Activated B cell treated with CpG ODN at 0.5 μM for 24 hours (primary cell): ENCODE measurements at places on chromosomes 1 and 21. TPM values are rescaled to one million over a fixed set of nuclear protein-coding genes. Genes with fewer than 3 reads are reported as not detected.

GRCh38 chr21:42110691-42111469 is 39.8 kb downstream of the UMODL1 start:
- H3K27ac ChIP-seq = no peak overlapping the region
- DNase-seq = no peak
- no peak overlapping the region for H3K4me3 ChIP-seq
- H3K36me3 ChIP-seq = no peaks in the 10 kb centered on the region

GRCh38 chr1:224517171-224517570 is 82.6 kb upstream of the WDR26 start:
- no peaks in the 10 kb centered on the region for H3K27me3 ChIP-seq
- H3K4me3 ChIP-seq = no peak overlapping the region
- H3K27ac ChIP-seq = no peak overlapping the region
- no peaks in the 10 kb centered on the region for H3K36me3 ChIP-seq

DNA sequence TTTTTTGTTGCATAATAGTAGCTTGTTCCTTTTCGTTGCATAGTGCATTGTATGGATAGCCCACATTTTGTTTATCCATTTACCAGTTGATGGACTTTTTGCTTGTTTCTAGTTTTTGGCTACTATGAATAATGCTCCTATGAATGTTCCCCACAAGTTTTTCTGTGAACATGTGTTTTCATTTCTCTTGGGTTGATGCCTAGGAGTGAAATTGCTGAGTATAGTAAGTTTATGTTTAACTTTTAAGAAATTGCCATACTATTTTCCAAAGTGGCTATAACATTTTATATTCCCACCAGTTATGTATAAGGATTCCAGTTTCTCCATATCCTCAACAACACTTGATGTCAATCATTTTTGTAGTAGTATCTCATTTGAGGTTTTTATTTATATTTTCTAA is 84.8 kb upstream of the CACYBP start:
- H3K4me3 ChIP-seq = no peak overlapping the region
- DNase-seq = no peak
- peaks cover 17% of the 10 kb centered on the region for H3K4me1 ChIP-seq
- peaks cover 8% of the 10 kb centered on the region for H3K36me3 ChIP-seq

DNA sequence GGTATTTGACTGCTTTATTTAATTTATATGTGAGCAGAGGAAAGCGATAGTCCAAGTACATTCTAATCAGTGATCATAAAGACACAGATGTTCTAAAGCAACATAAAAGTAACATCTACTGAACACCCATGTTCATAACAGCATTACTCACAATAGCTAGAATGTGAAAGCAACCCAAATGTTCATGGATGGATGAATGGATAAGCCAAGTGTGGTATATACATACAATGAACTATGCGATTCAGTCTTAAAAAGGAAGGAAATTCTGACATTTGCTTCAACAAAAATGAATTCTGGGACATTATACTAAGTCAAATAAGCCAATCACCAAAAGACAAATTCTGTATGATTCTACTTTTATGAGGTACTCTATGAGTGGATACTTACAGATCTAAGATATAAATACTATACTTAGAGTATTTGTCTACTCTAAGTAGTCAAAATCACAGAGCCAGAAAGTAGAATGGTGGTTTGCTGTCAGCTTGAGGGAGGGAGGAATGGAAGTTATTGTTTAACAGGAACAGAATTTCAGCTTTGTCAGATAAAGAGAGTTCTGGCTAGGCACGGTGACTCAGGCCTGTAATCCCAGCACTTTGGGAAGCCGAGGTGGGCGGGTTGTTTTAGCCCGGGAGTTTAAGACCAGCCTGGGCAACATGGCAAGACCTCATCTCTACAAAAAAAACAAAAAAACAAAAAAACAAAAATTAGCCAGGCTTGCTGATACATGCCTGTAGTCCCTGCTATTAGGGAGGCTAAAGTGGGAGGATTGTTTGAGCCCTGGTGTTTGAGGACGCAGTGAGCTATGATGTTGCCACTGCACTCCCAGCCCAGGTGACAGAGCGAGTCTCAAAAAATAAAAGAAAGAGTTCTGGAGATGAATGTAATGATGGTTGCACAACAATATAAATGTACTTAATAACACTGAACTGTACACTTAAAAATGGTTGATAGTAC is 79.7 kb upstream of the ARHGAP29 start:
- H3K4me1 ChIP-seq = no peaks in the 10 kb centered on the region
- no peak overlapping the region for H3K27ac ChIP-seq
- no peaks in the 10 kb centered on the region for H3K36me3 ChIP-seq
- DNase-seq = no peak

- DNase-seq = no peak
- peak overlapping the region; percentile 21 for H3K27ac ChIP-seq
- H3K27me3 ChIP-seq = peaks cover 36% of the 10 kb centered on the region
- H3K4me1 ChIP-seq = peaks cover 41% of the 10 kb centered on the region
- H3K4me3 ChIP-seq = peak overlapping the region; percentile 67
- H3K36me3 ChIP-seq = no peaks in the 10 kb centered on the region
Measured at GRCh38 chr1:12064073-12064969, 1.2 kb downstream of the TNFRSF8 start.

- peaks cover 39% of the 10 kb centered on the region for H3K4me1 ChIP-seq
- no peak for DNase-seq
- no peak overlapping the region for H3K27ac ChIP-seq
- H3K27me3 ChIP-seq = peaks cover 2% of the 10 kb centered on the region
Measured at GRCh38 chr1:205676597-205676996, 3.7 kb downstream of the SLC45A3 start.

DNA sequence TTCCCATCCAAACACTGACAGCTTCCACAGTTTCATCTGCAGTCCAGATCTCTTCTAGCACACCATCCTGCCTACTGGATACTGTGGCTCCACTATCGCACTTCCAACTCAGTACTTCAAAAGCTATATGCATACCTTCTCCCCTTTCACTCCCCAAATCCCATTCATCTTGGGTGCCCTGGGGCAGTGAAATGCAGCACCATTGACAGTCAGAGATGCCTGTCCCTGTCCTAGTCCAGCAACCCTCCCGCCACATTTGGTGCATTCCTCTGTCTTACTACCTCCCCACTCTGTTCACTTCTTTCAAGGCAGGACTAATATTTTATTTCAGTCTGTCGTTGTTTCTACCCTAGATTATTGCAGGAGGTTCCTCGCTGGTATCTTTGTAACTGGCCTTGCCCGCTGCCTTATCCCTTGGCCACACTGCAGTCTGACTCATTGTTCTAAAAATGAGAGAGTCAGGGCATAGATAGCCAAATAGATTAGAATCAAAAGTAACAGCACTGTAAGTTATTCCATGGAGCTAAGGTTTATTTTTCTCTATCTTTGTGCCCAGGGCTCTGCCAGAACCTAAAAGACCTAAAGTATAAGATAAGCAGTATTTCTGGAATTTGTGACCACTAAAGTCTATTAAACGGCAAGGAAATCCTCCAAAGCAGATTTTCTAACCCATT is 96.7 kb downstream of the ESRRG start:
- H3K36me3 ChIP-seq = no peaks in the 10 kb centered on the region
- no peak overlapping the region for H3K27ac ChIP-seq
- DNase-seq = no peak

GRCh38 chr21:40905251-40905650 is 58.3 kb upstream of the DSCAM start:
- no peaks in the 10 kb centered on the region for H3K4me1 ChIP-seq
- no peaks in the 10 kb centered on the region for H3K36me3 ChIP-seq
- no peak overlapping the region for H3K4me3 ChIP-seq
- no peak overlapping the region for H3K27ac ChIP-seq

DNA sequence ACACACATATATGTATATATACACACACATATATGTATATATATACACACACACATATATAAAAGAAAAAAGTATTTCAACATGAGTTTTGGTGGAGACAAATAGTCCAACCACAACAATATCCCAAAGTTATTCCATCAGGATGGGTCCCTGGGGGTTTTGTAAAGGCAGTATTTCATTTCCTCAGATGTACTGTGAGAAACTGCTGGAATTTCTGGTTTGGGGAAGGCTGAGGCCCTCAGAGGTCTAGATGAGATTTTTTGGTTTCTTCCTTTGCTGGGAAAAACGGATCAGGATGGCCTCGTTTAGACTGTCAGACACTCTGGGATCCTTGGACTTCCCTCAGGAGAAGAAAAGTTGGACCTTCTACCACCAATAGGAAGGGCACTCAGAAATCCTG is 36.5 kb upstream of the TENT5B start:
- H3K27me3 ChIP-seq = no peaks in the 10 kb centered on the region
- H3K36me3 ChIP-seq = no peaks in the 10 kb centered on the region
- no peak overlapping the region for H3K4me3 ChIP-seq
- no peak overlapping the region for H3K27ac ChIP-seq
- no peak for DNase-seq

- H3K27me3 ChIP-seq = peaks cover 4% of the 10 kb centered on the region
- no peak for DNase-seq
- H3K4me3 ChIP-seq = no peak overlapping the region
- H3K27ac ChIP-seq = no peak overlapping the region
Measured at GRCh38 chr1:65457868-65458267, 37.4 kb downstream of the LEPR start.

DNA sequence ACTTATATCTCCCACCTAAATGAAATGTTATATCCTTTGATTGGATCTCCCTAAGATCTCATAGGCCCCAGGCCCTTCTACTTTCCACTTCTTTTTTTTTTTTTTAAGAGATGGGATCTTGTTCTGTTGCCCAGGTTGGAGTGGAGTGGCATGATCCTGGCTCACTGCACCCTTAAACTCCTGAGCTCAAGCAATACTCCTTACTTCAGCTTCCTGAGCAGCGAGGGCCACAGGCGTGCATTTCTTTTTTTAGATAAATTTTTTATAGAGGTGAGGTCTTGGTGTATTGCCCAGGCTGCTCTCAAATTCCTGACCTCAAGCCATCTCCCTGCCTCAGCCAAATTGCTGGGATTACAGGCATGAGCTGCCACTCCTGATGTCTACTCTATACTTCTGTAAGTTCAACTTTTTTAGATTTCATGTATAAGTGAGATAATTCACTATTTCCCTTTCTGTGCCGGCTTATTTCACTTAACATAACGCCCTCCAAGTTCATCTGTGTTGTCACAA is 987.5 kb upstream of the NCAM2 start:
- H3K4me3 ChIP-seq = no peak overlapping the region
- no peaks in the 10 kb centered on the region for H3K36me3 ChIP-seq
- H3K4me1 ChIP-seq = no peaks in the 10 kb centered on the region
- no peak for DNase-seq
- no peak overlapping the region for H3K27ac ChIP-seq

GRCh38 chr1:242245255-242245654 is 246.4 kb upstream of the MAP1LC3C start:
- no peak overlapping the region for H3K4me3 ChIP-seq
- H3K4me1 ChIP-seq = no peaks in the 10 kb centered on the region
- H3K27ac ChIP-seq = no peak overlapping the region
- no peaks in the 10 kb centered on the region for H3K27me3 ChIP-seq
- no peaks in the 10 kb centered on the region for H3K36me3 ChIP-seq

Gene TM2D1
- 33.6 and 41.4 TPM in 2 replicates for total RNA-seq

Gene PADI1
- total RNA-seq = not detected in 2 replicates
